ENCODE measurements at places on chromosomes 7 and 10.

DNA sequence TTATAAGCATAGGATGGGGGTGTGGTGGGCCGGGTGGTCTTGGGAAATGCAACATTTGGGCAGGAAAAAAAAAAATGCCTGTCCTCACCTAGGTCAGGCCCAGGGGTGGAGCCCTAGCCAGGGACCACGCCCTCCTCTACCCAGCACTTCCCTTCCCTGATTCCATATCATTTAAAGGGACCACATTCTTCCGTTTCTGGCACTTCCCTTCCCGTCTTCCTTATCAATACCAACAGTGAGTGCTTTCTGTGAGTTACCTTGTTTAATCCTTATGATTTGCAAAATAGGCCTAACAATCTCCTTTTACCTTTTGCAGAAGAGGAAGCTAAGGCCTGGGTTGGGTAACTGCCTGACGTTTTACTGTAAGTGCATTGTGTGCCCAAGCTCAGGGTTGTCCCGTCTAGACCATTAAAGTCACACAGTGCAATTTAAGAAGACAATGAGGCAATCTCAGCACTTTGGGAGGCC lies 16.7 kb upstream of the C10orf95 start:
- no peak for DNase-seq

GRCh38 chr10:28479927-28480627 lies 52.8 kb upstream of the WAC start:
- no peak for DNase-seq

DNA sequence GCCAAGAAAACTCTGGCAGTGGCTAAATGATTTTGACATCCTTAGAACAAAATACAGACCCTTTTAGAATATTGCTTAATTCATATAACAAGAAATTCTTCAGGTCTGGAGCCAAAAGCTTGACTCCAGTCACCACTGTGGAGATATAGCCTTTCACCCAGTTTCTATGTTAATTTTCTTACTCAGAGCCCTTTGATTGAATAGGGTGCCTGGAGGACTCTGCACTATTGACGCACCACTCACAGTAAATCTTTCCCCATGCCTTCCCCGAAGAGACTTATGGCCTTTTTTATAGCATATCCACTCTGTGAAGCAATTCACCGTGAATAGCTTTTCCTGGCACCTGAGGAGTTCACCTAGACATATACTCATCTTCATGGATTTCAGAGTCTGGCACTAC lies 613.8 kb downstream of the ZWINT start:
- DNase-seq = no peak

- DNase-seq = no peak
Observed at GRCh38 chr10:13728898-13729535, 142.3 kb downstream of the PRPF18 start.

- no peak for DNase-seq
Observed at GRCh38 chr7:139960157-139960556, 102.6 kb downstream of the PARP12 start.

- no peak for DNase-seq
Observed at GRCh38 chr7:134359787-134360432, 43.2 kb upstream of the SLC35B4 start.

DNA sequence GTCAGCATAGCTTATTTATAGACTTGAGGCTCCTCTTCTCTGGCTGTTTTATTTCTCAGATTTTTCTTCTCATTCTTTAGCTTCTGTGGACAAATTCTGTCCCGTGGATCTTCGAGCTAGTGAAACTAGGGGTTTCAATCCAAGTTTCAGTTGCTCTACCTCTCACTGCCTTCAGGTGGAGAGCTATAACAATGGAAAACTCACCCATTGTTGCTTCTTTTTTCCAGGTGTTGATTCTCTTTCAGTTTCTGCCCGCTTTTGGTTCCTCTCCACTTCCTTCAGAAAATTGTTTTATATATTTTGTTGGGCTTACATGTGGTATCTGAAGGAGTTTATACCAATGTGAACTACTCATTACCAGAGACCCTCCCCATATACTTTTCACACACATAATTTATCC lies 266.1 kb downstream of the TCF7L2 start:
- no peak for DNase-seq
